ENCODE measurements at places on chromosomes 13 and 19. TPM values are rescaled to one million over a fixed set of nuclear protein-coding genes. Genes with fewer than 3 reads are reported as not detected.

Gene STAP2
- total RNA-seq = 105 TPM

Gene CCDC122
- 5.0 TPM for total RNA-seq

Gene ZNF541
- not detected for total RNA-seq

Gene FNDC3A
- total RNA-seq = 11.8 TPM

Gene FFAR2
- not detected for total RNA-seq

Gene ZNF221
- total RNA-seq = 0.79 TPM

Gene RAX2
- not detected for total RNA-seq

Gene STOML3
- not detected for total RNA-seq

Gene PNMA8A
- total RNA-seq = 1.1 TPM

Gene B3GNT8
- 5.9 TPM for total RNA-seq

Gene ZNF677
- total RNA-seq = 7.7 TPM

Gene AP1M2
- total RNA-seq = 87.2 TPM

Gene PSG3
- total RNA-seq = not detected

Gene ILF3
- total RNA-seq = 141 TPM

Gene KCTD4
- total RNA-seq = 0.09 TPM

Gene ETV2
- 0.51 TPM for total RNA-seq

Gene PRR20B
- not detected for total RNA-seq

Gene KL
- not detected for total RNA-seq

Gene NCCRP1
- 41.0 TPM for total RNA-seq

Gene MTMR6
- 20.2 TPM for total RNA-seq

Gene ZNF578
- 0.14 TPM for total RNA-seq

Gene SLC25A30
- total RNA-seq = 5.9 TPM

Gene VSTM2B
- total RNA-seq = not detected

Gene ZNF208
- 0.49 TPM for total RNA-seq

All from airway epithelial cell (primary cell).